Cortex of kidney (tissue), 1 donor: ENCODE measurements at places on chromosomes 13 and 19.

- no peak for DNase-seq
Measured at GRCh38 chr19:38455031-38455430, 21.5 kb downstream of the RYR1 start.

DNA sequence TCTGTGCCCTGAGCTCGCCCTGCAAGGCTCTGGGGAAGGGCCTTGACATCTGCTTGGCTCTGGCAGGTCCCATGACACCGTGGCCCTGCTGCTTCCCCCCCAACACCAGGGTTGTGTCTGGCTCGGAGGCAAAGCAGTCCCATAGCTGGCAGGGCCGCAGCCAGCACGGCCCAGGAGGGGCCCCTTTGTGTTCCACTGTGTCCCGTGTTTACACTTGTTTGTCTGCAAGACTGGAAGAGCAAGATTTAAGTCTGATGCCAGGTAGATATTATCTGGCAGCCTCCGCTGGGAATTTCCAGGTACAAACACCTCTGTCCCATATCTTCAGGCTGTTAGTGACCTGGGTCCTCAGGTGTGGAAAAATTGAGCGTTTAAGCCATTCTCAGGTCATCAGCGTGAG lies 44.3 kb downstream of the MCF2L start:
- DNase-seq = no peak

GRCh38 chr13:34376483-34376882 lies 558.5 kb downstream of the RFC3 start:
- no peak for DNase-seq

GRCh38 chr19:55036058-55036457 lies 2.0 kb downstream of the GP6 start:
- DNase-seq = no peak

DNA sequence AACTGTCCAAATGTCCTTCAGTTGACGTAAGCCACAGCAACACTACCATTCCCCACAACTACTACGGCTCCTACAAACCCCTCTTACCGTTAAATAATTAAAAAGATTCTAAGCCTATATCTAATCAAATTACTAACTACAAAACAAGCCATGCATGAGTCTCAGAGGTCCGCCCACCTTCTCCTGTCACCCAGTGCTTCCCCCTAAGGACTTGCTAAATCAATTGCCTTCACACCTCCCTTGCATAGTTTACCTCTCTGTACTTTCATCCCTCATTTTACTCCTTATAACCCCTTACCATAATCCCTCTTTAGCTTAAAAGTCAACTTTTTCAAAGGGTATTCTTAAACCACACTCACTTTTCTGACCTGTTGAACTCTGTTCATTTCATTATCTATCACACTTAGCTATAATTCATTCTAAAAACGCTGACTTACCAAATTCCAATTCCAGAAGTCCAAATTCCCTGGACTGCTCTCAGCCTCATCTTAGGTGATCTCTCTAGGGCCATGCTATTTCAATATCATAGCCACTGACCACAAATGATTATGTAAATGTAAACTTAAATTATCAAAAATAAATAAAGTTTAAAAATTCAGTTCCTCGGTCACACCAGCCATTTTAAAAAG lies 187.8 kb downstream of the DIAPH3 start:
- no peak for DNase-seq

- no peak for DNase-seq
Measured at GRCh38 chr19:57512845-57513244, 13.1 kb downstream of the ZNF773 start.

- no peak for DNase-seq
Measured at GRCh38 chr13:105952233-105952972, 583.1 kb downstream of the EFNB2 start.

GRCh38 chr13:103009051-103009840 lies 57.0 kb downstream of the SLC10A2 start:
- DNase-seq = no peak

- DNase-seq = no peak
Measured at GRCh38 chr13:85982102-85982501, 182.9 kb upstream of the SLITRK6 start.

GRCh38 chr19:14061081-14061749 lies 661 bp downstream of the PALM3 start:
- no peak for DNase-seq

DNA sequence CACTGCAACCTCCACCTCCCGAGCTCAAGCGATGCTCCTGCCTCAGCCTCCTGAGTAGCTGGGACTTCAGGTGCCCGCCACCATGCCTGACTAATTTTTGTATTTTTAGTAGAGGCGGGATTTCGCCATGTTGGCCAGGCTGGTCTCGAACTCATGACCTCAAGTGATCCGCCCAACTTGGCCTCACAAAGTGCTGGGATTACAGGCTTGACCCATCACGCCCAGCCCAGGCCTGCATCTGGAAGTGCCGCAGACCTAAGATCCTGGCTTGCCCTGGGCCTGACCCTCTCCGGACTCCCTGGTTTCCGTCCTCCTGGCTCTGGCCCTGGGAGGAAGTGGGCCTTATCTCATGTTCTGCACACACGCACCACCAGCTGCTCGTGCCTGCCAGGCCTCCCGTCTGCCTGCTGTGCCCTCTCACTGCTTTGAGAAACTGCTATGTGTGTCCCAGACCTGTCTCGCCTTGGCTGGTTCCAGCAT lies 4.7 kb upstream of the PTGIR start:
- DNase-seq = no peak

DNA sequence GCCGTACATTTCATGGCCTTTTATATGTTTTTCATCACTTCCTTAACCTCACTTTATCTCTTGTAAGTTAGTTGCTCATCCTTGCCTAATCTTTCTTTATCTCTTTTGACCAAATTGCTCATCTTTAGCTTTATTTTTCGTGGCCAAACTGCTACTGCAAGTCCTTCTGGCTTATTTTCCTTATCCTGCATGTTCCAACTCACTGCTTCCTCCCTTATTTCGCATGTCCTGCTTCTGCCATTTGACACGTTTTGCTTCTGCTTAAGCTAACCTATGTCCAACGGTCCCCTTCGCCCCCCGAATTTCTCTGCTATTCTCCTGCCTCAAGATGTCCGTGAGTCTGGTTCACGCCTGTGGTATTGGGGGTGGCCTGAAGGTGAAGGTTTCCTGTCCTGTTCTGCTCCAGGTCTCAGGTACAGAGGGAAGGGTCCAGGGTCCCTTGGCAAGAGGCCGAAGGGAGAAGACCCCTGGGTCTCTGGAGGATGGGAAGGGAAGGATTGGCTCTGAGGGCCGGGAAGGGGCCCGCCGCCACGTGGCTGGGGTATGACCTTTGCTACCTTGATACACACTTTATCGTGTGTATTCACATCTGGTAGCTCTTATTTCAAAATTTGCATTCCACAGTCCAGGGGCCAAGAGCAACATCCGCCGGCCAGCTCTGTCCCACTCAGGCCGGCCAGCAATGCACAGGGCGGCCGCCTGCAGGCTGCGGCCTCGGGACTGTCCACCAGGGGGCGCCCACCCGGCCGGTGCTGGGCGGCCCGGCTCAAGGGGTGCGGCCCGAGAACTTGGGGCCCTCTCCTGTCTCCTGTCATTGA lies 2.9 kb upstream of the C19orf85 start:
- no peak for DNase-seq

DNA sequence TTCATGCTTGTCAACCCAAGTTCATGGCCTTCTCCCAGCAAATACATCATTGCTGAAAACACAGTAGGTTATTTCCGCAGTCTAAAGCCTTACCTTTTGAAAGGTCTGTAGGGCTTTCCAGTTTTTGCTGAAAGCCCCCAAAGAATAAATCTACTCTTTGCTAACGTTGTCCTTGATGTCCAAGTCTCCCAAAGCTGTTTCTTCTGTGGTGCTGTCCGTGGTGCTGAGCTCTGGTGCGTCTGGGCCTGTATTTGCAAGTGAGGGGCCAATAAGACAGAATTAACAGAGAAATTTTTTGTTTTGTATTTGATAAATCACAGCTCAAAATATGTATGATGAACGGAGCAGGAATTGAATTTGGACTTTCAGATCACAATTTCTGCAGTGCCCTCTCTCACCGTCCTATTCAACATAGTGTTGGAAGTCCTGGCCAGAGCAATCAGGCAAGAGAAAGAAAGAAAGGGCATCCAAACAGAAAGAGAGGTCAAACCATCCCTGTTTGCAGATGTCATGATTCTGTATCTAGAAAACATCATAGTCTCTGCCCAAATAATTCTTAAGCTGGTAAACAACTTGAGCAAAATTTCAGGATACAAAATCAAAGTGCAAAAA lies 9.8 kb upstream of the LGALS16 start:
- DNase-seq = no peak

DNA sequence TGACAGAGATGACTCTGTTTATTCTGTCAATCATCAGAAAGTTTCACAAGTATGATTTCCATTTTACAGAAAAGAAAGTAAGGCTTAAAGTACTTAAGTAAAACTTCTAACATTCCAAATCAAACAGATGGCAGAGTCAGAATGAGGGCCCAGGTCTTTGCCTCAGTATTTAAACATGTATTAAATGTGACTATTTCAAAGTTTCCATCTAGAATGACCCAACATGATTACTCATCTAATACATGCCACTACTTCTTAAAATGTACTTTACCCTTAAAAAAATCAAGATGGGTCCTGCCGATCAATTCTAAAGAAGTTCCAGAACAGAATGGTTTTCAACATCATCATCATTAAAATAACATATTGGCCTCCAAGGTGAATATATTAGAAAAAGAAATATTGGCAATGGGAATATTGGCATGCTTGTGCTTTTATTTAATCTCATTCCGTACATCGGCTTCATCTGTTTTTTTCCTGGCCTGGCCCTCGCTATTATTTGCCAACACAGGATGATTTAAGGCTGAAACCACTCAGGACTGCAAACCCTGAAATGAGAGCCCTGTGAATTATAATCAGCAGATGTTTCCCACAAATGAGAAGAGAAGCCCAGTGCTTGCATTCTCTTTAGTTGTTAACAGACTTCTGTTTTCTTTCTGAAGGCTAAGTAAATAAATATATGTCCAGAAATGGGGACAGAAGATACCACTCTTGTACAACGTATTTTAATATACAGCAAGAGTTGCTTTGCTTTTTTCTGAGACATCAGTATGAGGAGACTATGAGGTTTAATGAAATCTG lies 340.0 kb downstream of the DNAJC15 start:
- DNase-seq = no peak

DNA sequence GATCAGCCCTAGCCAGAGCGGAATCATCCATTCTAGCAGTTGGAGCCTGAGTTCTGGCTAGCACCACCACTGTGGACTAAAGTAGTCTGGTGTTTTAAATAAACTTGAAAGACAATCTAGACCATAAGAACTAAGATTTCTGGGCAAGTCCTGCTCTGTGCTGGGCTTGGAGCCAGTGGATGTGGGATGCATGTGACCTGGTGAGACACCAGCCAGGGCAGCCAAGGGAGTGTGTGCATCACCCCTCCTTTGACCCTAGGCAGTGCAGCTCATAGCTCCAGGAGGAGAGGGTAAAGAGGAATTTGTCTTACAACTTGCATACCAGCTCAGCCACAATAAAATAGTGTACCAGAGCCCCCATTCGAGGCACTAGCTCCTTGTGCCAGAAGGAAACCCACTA lies 21.0 kb downstream of the ITGBL1 start:
- no peak for DNase-seq

GRCh38 chr19:21483589-21484170 lies 21.7 kb upstream of the ZNF429 start:
- DNase-seq = no peak

DNA sequence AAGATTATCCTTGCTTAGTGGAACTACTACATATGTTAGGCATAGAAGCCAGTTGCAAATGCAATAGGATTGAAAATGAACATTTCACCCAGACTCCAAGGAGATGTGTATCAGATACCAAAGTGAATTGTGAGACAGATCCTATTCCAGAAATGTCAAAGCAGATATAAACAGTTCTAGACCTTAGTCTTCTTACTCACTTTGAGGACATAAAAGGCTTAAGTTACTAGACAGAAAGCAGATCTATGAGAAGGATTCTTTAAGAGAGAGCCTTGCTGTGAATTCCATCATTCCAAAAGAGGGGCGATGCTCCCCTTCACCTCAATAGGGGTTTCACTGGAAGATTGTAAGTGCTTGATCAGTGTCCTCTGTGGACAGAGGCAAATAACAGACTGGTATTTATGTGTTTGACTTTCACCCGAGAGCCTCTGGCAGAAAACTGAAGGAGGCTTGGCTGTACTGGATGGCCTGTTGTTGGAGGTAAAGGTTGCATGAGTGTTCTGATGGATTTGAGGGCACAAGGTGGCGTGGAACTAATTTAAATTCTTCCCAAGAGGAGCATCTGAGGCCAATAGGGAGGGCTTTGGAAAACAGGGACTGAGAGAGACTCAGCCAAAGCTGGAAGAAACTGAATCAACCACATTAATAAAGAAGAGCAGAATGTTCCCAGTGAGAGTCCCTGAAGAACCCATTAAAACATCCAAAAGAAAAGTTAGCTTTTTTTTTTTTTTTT lies 194.8 kb downstream of the DCLK1 start:
- DNase-seq = no peak

- no peak for DNase-seq
Measured at GRCh38 chr19:17755977-17756670, 4.8 kb downstream of the FCHO1 start.

DNA sequence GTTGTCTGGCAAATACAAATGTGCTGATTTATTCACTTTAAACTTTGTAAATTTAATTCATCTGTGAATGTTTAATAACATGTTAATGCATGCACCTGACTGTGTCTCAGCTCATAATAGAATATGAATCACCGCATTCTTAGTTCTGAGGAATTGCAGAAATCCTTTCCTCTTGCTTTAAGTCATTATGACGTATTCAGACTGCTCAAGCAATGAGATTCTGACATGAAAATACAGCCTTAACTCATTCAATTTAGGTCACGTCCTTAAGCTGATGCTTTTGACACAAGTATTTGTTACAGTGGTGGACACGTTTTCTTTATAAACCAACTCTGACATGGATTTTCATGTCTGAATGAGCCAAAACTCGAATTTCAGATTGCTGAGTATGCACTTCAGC lies 541.0 kb upstream of the KLF12 start:
- DNase-seq = no peak

- DNase-seq = no peak
Measured at GRCh38 chr13:98476106-98476505, 100.8 kb downstream of the STK24 start.

DNA sequence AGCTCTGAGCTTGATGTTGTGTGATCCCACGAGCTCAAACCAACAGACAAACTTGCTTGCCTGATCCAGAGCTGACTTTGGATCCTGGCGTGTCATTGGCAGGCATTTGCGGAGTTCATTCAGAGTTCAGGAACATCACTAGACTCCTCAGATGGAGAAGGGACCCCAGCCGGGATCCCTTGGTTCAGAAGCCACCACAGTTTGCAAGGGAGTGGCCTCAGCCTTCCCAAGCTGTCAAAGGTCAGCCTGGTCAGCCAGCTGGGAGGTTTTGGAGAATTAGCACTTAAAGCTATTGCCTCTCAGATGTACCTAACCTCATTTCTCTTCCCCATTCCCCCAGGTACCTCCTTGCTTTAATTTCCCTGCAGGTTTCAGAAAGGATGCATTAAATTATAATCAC lies 208.8 kb upstream of the SOX21 start:
- DNase-seq = no peak

GRCh38 chr19:18225355-18225701 lies 910 bp downstream of the PDE4C start:
- no peak for DNase-seq

GRCh38 chr19:15114153-15114540 lies 6.9 kb downstream of the SYDE1 start:
- no peak for DNase-seq
